Hematopoietic multipotent progenitor cell treated with erythropoietin and hydrocortisone succinate and interleukin-3 and kit ligand, for 4 days (in vitro differentiated cells): ENCODE measurements at places on chromosomes 12 and 14.

DNA sequence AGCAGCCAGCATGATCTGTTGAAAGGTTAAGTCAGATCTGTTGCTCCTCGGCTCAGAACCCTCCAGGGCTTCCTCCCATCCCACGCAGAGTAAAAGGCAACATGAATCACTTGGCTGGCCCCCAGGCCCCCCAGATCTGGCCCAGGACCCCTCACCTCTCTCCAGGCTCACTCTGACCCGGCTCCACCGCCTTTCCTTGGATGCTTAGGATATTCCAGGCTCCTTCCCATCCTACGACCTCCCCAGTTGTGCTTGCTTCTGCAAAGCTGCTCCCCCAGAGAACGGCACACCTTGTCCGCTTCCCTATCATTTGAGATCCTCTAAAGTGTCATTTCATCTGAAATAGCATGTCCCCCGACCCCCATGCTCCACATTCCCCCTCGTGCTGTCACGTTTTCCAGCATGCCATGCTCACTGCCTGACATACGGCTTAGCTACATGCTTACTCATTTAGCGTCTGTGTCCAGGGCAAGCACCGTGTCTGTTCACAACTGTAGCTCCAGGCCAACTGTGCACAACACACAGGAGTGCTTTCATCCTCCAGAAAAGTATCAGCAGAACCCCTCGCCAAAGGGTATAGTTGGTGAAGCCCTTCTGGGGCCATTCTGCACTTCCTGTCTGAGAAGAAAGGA is 33.6 kb upstream of the BDKRB2 start:
- DNase-seq: no peak

DNA sequence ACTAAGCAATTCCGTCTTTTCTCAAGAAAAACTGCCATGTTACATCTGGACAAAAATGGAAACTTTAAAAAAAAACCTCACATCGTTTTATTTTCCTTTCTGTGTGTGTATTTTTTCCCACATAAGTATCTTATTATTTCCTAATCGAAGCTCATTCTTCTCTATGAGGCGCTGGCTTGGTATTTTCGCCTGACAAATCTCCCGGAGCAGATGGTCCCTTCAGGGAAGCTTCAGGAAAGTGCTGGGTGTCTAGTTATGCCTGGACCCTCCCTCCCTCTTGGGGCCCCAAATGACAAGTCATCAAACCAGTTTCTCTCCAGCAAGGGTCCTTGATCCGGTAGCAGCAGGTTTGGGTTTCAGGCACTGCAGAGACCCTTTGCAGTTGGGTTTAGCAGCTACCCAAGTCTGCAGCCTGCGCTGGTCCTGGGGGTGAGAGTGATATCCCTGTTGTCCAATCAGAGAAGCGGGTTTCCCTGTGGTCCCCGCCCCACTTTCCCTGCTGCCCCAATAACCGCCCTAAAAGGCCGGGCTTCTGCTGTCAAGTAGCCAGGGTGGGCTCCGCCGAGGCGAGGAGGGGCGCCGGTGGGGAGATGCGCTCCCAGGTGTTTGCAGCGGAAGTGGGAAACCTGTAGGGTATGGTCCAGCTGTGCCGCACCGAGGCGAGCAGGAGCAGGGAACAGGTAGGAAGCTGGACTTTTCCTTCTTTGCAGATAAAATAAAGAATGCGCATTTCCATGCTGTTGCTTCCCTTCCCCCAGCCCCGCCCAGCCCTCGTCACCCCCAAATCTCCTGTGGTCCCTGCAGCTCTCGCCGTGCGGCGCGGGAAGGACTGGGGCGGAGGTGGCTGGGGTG is at the start of gene CNTN1:
TSS of gene CNTN1 (plus strand) at position 527 of the 852 bp plus-strand sequence.
- DNase-seq: peak; percentile 63

DNA sequence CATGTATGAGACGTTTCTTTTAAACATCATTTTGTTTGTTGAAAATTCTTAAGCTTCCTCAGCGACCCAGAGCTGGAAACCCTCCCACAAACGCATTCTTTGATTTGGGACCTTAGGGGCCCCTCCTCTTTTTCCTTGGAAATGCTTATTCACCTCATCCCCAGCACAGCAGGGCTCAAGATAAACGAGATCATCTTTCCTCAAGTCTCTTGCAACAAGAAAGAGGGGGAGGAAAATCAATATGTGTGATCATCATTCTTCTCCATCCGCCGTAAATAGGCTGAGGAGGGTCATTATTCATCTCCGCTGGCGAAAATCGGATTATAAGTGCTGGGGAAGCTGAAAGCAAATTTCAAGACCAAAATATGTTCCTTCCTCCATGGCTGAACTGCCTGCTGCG is 1415.2 kb downstream of the AACS start:
- no peak for DNase-seq

DNA sequence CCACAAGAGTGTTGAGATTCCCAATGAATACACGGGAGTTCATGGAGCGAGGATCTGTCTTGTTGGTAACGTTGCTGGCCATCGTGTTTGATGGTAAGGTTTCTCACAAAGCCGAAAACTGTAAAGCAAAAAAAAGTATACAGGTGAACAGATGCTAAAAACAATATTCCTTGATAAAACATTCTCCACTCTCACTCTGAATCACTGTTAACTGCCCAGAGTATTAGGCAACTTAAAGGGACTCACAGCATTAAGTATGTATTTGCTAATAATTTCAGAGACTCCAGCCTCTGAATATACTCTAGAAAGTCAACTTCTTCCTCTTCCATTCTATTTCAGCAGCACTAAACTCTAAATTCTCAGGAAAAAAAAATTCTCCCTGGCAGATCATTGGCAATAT is 35.1 kb downstream of the HNRNPC start:
- no peak for DNase-seq

- no peak for DNase-seq
Measured at GRCh38 chr14:101251812-101252442, 309.4 kb upstream of the DIO3 start.

DNA sequence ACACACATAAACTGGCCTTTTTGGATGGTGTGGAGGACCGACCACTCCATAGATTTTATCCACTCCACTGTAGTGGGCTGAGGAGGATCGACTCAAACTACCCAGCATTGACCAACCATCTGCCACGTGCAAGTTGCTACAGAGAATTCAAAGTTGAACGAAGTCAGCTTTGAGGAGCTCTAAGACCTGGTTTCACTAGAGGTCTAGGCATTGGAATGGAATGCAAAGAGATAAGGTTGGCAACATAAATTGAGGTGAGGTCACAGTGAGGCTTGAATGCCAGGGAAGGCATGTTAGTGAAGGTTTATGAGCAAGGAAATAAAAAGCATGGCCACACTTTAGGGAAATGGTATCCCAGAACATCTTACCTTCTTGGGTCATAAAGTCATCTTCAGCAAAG is 14.5 kb downstream of the VWF start:
- no peak for DNase-seq

- DNase-seq: no peak
Measured at GRCh38 chr12:40992158-40992557, 196.0 kb upstream of the PDZRN4 start.
